Stimulated activated CD8-positive, alpha-beta memory T cell treated with anti-CD3 and anti-CD28 coated beads, Interleukin-4, amount 100 ng/mL, for 1 hour (primary cell): ENCODE measurements at places on chromosomes 7 and 10.

DNA sequence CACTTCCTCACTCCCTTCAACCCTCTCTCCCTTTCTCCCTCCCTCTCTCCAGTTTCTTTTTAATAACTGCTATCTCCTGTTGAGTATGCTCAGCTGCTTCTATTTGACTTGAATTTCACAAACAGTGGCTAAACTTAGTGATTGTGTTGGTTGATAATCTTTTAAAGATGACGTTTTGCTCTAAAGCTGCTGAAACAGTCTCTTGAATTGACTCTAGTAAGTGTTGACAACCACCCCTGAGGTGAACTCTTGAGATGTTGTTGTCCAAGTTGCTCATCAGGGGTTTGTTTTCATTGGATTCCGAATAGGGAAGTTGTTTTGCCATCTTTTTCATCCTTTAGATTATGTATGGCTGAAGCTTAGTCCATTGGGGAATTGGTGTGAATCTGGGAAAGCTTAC lies 176.2 kb downstream of the TWIST1 start:
- DNase-seq: no peak

DNA sequence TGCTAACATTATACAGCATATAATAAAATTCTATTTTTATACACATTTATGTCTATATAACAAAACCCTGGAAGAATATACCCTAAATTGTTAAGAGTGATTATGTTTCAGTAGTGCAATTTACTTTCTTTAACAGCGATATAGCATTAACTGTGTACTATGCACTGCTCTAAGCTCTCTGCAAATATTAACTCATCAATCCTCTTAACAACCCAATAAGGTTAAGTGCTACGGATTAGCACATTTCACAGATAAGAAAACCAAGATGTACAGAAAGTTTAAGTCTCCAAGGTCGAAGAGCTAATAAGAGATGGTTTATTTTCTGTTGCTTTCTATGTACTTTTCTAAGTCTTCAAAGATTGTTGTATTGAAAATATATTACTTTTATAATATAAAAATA lies 95.8 kb downstream of the SEMA3C start:
- DNase-seq: no peak

DNA sequence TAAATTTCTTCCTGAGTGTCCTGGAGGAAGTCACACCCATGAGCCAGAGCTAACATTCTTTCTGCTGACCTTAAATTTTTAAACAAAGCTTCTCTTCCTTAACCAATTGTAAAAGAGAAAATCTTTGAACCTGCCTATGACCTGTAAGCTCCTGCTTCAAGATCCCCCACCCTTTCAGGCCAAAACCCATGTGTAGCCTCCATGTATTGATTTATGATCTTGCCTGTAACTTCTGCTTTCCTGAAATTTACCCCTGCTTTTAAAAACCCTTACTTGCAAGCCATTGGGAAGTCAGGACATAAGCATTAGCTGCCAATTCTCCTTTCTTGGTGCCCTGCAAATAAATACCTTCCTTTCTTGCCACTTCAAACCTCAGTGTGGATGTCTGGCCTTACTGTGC lies 68.5 kb upstream of the HECTD2 start:
- DNase-seq: no peak

GRCh38 chr10:51590818-51591217 lies 108.6 kb downstream of the CSTF2T start:
- no peak for DNase-seq

DNA sequence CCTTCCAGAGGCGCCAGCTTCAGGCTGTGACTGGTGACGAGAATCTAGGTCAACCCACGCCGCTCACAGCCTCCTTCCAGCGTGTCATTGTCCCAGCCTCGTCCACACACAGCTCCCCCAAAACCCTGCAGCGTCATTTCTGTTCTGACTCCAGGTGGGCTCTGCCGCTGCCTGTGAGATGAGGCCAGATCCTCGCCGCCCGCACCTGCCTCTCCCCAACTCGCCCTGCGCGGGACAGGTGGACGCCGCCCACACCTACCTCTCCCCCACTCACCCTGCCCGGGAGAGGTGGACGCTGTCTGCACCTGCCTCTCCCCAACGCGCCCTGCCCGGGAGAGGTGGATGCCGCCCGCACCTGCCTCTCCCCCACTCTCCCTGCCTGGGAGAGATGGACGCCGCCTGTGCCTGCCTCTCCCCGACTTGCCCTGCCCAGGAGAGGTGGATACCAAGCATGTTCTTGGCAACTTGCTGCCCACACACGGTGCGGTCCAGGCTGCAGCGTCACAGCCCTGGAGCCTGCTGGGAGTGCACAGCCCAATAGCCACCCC lies 32.0 kb upstream of the CFAP46 start:
- DNase-seq: no peak

DNA sequence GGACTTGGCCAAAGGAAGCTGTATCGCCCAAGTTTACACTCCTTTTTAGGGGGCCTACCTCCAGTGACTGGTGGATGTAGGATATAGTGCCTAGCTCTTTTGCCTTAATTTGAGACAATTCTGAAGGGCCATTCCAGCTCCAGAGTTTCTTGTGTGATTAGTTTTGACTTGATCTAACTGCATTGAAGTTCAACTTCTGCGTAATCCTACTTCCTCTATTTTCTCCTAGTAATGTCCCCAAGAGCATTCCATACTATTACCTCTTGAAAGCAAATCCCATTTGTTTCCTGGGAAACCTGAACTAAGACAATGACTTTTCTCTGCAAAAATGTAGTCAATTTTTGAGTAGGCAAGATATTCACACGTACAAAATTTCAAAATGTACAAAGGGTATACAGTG lies 4.7 kb upstream of the H2AZ2 start:
- DNase-seq: no peak

- DNase-seq: no peak
These were observed 2.2 kb upstream of the INSIG1 start for GRCh38 chr7:155295511-155295910.

GRCh38 chr10:72875250-72876055 lies 18.1 kb upstream of the OIT3 start:
- DNase-seq: no peak

DNA sequence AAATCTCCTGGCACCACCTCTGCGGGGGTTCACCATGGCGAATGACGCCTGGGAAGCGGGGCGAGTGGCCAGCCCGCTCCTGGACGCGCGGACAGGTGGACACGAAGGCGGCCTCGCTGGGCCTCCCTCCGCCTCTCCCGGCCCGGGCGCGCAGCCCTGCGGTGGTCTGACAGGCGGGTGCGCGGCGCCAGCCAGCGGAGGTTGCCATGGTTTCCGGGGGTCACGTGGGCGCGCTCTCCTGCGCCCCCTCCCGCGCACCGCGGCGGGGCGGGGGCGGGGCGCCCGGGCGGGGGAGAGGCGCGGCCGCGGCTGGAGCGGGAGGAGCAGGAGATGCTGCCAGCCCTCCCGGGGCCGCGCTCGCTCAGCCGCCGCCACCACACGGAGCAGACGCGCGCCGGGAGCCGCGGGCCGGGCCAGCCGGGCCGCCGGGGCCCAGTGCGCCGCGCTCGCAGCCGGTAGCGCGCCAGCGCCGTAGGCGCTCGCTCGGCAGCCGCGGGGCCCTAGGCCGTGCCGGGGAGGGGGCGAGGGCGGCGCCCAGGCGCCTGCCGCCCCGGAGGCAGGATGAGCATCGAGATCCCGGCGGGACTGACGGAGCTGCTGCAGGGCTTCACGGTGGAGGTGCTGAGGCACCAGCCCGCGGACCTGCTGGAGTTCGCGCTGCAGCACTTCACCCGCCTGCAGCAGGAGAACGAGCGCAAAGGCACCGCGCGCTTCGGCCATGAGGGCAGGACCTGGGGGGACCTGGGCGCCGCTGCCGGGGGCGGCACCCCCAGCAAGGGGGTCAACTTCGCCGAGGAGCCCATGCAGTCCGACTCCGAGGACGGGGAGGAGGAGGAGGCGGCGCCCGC lies at the start of gene PRKAR2B:
Gene PRKAR2B (plus strand): TSS at position 359 of the 848 bp plus-strand sequence. CDS start 203 bp downstream, at position 562.
- DNase-seq: peak; percentile 29

DNA sequence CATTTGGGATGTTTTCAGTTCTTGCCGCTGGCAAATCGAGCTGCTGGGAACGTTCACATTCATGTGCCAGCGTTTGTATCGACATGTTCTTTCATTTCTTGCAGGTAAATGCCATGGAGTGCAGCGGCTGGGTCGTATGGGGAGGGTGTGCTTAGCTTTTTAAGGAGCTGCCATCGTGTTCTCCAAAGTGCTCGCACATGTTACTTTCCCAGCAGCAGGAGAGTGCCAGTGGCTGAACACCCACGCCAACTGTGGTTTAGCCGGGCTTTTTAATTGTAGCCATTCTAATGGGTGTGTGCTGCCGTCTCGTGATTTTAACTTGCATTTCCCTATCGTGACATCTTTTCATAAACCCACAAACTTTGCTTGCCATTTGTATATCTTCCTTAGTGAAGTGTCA lies 11.6 kb upstream of the BNIP3 start:
- no peak for DNase-seq

DNA sequence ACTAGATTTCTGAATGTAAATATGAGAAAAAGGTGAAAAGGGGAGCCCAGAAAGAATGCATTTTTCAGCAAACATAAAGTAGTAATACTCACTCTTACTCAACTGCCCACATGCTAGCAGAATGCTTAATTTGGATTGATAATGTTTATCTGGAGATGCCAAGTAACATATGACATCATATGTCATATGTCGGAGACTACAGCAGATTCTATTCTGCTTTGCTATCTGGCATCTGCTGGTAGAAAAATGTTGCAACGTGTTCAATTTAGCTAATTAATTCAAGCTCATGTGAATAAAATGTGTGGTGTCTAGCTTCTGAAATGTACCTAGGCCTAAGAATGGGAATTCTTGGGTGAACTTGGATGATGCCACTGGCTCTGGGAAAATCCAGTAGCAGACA lies 4.5 kb downstream of the BBIP1 start:
- no peak for DNase-seq

GRCh38 chr10:14945108-14945507 lies 8.8 kb downstream of the DCLRE1C start:
- DNase-seq: no peak

GRCh38 chr10:13189961-13190360 lies 28.6 kb downstream of the MCM10 start:
- DNase-seq: no peak

DNA sequence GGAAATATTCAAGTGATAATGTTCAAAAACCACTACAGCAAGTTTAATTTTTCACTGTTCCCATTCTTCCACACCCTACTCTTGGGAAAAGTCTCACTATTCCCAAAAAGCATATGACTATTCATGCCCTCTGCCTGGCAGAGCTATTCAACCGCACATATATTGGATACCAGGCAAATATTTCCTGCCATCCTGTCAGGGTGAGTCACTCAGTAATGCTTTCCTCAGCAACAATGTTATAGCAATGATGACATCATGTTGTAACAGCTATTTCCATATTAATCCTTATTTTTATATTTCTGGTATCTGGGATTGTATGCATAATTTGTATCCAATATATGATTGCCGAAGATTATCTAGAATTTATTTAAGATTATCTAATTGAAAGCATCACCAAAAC lies 114.0 kb upstream of the PLXDC2 start:
- no peak for DNase-seq

DNA sequence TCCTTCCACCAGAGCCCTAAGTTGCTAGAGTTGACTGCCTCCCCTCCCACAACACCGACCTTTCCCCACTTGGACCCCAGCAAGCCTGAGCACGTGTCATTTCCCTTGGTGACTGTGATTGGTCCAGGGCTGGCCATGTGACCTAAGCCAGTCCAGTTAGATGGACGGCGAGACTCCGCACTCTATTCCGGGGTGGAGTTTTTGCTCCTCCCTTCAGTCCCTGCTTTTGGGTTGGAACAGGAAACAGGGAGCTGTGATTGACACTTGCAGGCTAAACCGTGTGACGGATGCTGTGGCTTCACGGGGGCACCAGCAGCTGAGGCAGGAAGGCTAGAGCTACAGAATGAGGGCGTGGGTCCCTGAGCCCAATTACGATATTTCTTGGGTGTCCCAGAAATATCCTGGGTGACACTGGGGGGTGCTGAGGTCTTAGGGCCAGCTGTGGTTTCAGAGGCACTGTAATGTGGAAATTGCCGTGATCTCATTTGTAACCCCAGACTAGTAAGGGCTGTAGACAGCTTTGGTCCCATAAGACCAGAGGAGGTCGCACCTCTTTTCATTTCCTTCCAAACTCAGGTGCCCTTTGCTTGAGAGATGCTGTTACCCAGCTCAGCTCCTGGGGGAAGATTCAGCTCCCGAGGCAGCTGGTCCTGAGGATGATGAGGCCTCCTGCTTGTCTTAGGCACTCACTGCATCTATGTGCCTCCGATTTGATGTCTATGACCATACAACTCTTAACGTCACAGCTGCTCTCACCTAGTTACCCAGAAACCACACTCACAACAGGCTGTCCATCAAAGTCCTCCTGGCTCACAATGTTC lies 102.7 kb upstream of the NPTX2 start:
- DNase-seq: no peak

GRCh38 chr10:127338399-127339110 lies 142.2 kb upstream of the INSYN2A start:
- no peak for DNase-seq

DNA sequence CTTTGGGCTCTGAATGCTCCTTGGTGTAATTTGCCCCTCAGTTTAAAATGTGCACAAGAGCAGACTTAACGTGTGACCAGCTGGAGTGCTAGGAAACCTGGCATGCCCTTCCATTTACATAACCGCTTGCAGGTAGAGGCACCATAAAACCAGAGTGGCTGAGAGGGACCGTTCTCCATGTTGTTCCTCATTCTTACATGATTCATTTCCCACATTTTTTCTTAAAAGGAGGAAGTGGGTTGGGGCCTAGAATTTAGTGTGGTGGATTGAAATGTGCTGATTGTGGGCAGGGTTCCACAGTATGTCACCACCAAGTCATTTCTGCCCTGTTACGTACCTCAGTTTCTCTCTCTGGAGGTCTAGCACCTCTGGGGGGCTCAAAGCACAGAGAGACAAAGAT lies 375.8 kb upstream of the VSTM2A start:
- no peak for DNase-seq

GRCh38 chr7:1695800-1696454 lies 25.9 kb downstream of the ELFN1 start:
- DNase-seq: no peak

GRCh38 chr10:91163269-91163868 lies 57.1 kb upstream of the PCGF5 start:
- DNase-seq: peak; percentile 57

GRCh38 chr10:97234400-97234799 lies 48.6 kb upstream of the SLIT1 start:
- no peak for DNase-seq

DNA sequence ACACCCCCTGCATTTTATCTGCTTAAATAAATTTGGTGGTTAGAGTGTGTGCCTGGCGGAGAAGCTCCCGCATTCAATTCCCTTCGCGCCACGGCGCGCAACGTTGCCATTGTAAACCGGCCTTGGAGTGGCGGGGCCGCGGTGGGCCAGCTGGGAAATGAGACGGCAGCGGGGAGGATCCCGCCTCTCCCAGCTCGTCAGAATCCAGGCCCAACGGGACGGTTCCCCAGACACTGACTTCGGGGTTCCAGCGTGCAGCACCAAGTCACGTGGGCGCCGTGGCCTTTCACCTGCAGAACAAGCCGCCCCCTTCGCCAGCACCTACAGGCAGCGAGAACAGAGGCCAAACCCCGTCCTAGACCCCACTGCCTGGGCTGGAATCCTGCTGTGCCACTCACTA lies 103.4 kb downstream of the GRID1 start:
- DNase-seq: no peak

GRCh38 chr7:30170476-30171205 lies 35.9 kb downstream of the MTURN start:
- no peak for DNase-seq

- no peak for DNase-seq
These were observed 4.4 kb upstream of the PPP2R2D start for GRCh38 chr10:131896403-131896802.

- DNase-seq: no peak
These were observed 15.3 kb downstream of the LIPA start for GRCh38 chr10:89236226-89236797.
